ENCODE measurements at places on chromosomes 5 and 9. TPM values are rescaled to one million over a fixed set of nuclear protein-coding genes. Genes with fewer than 3 reads are reported as not detected.

AGXT2 gene
- total RNA-seq: not detected

PCDHGA7 gene
- 0.23 TPM for total RNA-seq

ADAMTS19 gene
- 0.72 TPM for total RNA-seq

IL31RA gene
- total RNA-seq: 2.5 TPM

FABP6 gene
- not detected for total RNA-seq

LIFR gene
- 17.1 TPM for total RNA-seq

PCDH12 gene
- total RNA-seq: under 0.01 TPM

ABCA1 gene
- 13.7 TPM for total RNA-seq

SLCO6A1 gene
- not detected for total RNA-seq

SLIT3 gene
- total RNA-seq: 0.36 TPM

ZNF622 gene
- total RNA-seq: 47.2 TPM

LRRTM2 gene
- under 0.01 TPM for total RNA-seq

HNRNPH1 gene
- 405 TPM for total RNA-seq

NR6A1 gene
- 1.1 TPM for total RNA-seq

CHSY3 gene
- total RNA-seq: 2.5 TPM

RASEF gene
- 11.6 TPM for total RNA-seq

PCDHB7 gene
- not detected for total RNA-seq

RNF38 gene
- 15.8 TPM for total RNA-seq

CCNO gene
- total RNA-seq: 1.8 TPM

SYNPO gene
- 0.43 TPM for total RNA-seq

CCDC192 gene
- total RNA-seq: not detected

GABRB2 gene
- total RNA-seq: not detected

CERCAM gene
- total RNA-seq: 49.1 TPM

ANKRD20A1 gene
- 0.17 TPM for total RNA-seq

C5orf46 gene
- total RNA-seq: not detected

SLC34A3 gene
- total RNA-seq: 0.07 TPM

PPP3R2 gene
- not detected for total RNA-seq

ANKRD55 gene
- not detected for total RNA-seq

DDX4 gene
- total RNA-seq: not detected

VLDLR gene
- 7.5 TPM for total RNA-seq

ST8SIA4 gene
- 0.72 TPM for total RNA-seq

ZBTB5 gene
- total RNA-seq: 6.3 TPM

LCN9 gene
- total RNA-seq: not detected

KIF4B gene
- not detected for total RNA-seq

FOXD4L5 gene
- total RNA-seq: not detected

EDIL3 gene
- 80.1 TPM for total RNA-seq

SPAG8 gene
- 0.12 TPM for total RNA-seq

PCDHA5 gene
- not detected for total RNA-seq

GFI1B gene
- total RNA-seq: not detected

STPG3 gene
- total RNA-seq: not detected

ZNF618 gene
- total RNA-seq: 3.9 TPM

DMGDH gene
- 1.9 TPM for total RNA-seq

GAS1 gene
- 1.7 TPM for total RNA-seq

BARX1 gene
- total RNA-seq: not detected
